ENCODE measurements at places on chromosomes 2 and 18. TPM values are rescaled to one million over a fixed set of nuclear protein-coding genes. Genes with fewer than 3 reads are reported as not detected.

The GREB1L gene
- total RNA-seq, result 0.52 TPM

The G6PC2 gene
- 21.3 TPM for total RNA-seq

The CFC1 gene
- total RNA-seq, result 24.7 TPM

The TUBA3E gene
- total RNA-seq, result not detected

The ABCA12 gene
- not detected for total RNA-seq

The IL1B gene
- 1.3 TPM for total RNA-seq

The CNTNAP5 gene
- total RNA-seq, result 0.33 TPM

DNA sequence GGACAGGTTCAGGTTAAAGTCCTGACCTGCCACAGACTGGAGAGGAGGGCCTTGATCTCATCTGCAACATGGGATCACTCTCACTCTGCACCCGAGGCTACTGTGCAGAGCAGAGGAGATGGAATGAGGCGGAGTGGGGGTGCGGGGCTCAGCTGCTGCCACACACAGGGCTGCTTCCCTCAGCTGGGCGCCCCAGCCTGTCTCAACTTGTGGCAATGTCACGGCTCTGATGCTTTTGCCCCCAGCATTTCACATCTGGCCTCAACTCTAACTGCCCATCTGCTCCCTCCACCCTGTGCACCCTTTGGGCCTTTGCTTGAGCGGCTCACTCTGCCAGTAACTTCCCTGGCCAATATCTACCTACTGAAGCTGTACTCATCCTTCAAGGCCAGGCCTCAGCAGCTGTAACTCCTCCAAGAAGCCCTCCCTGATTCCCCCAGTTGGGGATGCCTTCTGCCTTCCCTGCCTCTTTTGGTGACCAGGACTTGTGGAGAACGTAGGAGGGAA, 70.3 kb downstream of the POLR1A start:
- DNase-seq, result no peak

DNA sequence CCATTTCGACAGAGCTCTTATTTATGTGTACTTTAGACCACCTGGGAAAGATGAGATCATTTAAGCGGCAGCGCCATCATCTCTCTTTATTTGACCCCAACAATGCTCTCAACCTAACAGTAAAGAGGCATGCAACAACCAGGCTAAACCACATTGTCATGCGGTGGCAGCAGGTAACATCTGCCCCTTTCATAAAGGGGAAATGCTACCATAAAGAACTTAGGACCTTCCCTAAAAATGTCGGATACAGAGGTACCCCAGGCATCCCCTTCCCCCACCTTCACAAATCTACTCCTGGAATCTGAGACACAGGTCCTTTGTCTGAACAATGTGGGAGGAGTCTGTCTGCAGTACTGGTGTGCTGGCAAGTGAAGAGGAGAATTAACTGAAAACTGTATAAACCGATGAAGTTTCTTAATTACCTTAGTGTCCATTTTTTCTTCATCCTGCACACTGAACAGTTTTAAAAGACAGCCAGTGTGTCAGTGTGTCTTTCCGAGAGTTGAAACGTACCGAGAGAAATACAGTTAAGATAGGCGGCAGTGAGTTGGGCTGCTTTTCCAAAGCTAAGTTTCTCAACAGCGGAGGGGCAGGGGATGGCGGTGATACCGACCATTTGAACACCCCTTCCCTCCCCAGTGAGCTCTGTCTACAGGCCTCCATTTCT, 1.9 kb downstream of the MEX3C start:
- peak; percentile 43 for DNase-seq

DNA sequence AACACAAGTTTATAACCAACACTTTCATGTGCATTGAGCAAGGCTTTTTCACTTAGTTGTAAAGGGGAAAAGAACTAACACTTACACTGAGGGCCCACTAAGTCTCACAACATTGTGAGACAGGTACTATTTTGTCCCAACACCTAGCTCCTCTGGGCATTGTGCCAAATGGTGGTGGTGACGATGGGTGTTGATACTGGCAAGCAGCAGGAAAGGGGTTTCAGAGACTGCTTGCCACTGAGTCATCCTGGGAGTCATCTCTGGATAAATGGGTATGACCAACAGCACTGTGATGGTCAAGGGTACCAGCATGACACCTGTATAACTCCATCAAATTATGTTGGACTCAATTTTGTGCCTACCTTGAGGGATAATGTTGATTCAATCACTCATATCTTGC, 138.8 kb upstream of the ITGA6 start:
- peak; percentile 48 for DNase-seq

DNA sequence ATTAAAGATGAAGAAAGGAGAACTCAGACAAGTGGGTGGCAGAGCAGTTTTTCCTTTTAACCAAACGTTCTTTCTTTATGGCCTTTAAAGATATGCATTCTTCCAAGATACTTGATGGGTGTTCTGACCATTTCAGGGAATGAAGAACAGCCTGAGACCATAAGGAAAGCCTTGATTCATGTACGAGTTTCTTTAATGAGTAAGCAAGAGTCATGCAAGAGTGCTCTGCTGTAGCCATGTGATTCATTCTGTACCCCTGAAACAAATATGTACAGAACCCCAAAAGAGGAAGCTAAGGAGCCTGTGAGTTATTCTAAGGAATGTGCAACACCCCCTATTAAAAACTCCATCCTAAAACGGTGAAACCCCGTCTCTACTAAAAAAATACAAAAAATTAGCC, 372.8 kb downstream of the MTX2 start:
- no peak for DNase-seq

DNA sequence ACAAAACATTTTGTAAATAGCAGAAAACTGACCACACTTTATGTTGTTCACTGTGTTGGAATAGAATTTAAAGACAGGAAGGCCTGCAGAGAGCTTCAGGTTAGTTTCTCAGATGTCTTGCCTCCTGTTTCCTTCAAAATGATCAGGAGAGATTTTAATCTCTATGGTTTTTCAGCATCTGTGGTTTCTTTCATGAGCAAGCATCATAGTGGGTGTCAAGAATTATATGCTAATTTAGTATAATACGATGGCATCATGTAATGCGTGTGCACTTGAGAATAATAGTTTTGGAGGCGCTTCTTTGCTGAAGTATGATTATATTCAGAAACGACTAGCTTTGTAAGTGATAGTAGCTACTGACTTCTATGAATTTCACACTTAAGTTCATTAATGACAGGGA, 149.9 kb downstream of the PLCL1 start:
- DNase-seq, result no peak

GRCh38 chr2:144507441-144508171, 12.3 kb downstream of the ZEB2 start:
- DNase-seq, result no peak

DNA sequence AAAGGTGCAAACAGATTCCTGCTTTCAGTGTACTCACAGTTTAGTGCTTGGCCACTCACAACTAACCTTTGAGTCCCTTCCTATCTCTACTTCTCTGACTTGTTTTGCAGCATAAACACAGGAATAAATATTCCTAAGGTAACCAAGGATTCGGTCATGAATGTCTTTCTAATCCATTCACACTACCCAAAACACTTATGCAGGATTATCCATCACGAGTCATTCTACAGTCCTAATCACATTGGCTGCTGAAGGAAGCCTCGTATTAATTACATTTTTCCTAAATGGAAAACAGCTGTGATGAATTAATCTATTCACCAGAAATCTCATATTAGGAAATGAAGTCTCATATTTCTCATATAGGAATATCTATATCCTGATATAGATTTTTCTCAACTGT, 16.3 kb downstream of the RDH14 start:
- DNase-seq, result no peak

DNA sequence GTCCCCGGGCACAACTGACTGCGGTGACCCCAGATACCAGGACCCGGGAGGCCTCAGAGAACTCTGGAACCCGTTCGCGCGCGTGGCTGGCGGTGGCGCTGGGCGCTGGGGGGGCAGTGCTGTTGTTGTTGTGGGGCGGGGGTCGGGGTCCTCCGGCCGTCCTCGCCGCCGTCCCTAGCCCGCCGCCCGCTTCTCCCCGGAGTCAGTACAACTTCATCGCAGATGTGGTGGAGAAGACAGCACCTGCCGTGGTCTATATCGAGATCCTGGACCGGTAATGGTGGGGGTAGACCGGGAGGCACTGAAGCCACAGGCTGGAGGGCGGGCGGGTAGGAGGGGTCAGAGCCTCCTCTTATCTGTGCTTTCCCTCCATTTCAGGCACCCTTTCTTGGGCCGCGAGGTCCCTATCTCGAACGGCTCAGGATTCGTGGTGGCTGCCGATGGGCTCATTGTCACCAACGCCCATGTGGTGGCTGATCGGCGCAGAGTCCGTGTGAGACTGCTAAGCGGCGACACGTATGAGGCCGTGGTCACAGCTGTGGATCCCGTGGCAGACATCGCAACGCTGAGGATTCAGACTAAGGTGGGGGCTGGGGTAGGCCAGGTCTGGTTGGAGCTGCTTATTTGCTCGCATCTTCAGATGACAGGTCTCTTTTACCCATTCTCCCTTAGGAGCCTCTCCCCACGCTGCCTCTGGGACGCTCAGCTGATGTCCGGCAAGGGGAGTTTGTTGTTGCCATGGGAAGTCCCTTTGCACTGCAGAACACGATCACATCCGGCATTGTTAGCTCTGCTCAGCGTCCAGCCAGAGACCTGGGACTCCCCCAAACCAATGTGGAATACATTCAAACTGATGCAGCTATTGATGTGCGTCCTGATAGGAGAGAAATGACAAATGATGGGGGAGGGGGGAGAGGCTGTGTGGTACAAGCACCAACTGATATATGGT, 780 bp downstream of the HTRA2 start:
- peak; percentile 37 for DNase-seq

GRCh38 chr2:20050646-20051531, 539 bp downstream of the LAPTM4A start:
- DNase-seq, result peak; percentile 39

GRCh38 chr2:100260712-100261620, 61.3 kb downstream of the LONRF2 start:
- peak; percentile 65 for DNase-seq

GRCh38 chr2:72949642-72950041, 32.3 kb downstream of the EMX1 start:
- DNase-seq, result no peak

GRCh38 chr2:195824478-195824877, 167.5 kb downstream of the SLC39A10 start:
- no peak for DNase-seq

DNA sequence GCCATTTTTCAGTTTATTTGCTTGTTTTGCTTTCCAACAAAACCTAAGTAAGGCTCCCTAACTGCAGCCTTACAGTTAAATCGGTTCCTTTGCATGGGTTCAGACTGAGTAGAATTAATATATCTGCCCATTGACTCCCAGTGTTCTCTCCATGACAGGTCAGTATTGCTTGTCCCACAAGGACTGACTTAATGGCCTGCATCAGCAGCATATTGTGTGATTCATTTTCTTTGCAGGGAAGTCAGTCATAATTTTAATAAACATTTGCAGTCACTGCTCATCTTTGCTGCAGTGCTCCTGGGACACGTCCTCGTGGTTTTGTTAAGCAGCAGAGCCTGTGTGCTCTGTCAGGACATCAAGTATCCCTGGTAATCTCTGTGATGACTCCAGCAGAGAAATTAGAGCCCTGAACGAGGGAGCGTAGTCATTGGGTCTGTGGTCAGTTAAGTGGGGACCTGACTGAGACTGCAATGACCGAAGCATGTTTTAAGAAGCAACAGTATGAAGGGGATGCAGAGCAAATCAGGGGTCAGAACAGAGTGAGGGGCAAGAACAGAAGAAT, 93.3 kb downstream of the CDH20 start:
- DNase-seq, result no peak

DNA sequence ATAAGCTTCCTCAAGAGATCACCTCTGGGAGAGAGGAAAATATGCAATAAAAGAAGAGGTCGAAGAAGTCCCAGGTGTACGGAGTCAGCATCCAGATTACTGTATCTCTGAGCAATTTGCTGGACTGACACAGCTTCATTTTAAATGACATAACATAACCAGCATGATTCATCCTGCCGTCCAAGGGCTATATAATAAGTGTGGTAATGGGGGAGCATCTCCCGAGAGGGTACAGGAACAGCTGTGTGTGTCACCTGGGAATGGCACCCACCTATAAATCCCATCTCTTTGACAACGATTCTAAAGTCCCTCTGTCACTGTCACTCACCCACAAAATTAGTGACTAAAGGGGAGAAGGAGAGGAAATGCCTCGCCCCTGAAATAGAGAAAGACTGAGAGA, 19.3 kb upstream of the FZD7 start:
- no peak for DNase-seq

- DNase-seq, result no peak
These were observed 153.3 kb downstream of the RAPGEF4 start for GRCh38 chr2:172888714-172889669.

GRCh38 chr2:17590342-17590911, 49.9 kb downstream of the VSNL1 start:
- no peak for DNase-seq

DNA sequence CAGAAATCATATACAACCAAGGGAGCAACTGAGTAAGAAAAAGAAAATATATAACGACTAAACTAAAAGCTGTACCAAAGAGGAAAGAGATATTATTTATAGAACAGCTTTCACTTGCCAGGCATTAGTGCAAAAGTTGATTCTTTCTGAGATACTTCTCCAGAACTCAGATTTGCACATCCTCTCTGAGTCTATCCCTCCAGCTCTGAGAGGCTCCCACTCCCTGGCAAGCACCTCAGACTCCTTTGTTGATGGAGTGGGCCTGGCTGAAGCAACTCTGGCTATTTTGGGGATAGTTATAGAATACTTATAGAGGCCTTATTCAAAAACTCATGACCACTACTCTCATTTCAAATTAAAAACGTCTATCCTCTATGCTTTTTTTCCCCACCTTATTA, 501.6 kb upstream of the TNP1 start:
- no peak for DNase-seq

GRCh38 chr2:112765251-112765650, 842 bp upstream of the CKAP2L start:
- no peak for DNase-seq

- no peak for DNase-seq
These were observed 25.2 kb downstream of the CAB39 start for GRCh38 chr2:230737791-230738226.

GRCh38 chr2:105443617-105444598, 45.1 kb upstream of the FHL2 start:
- no peak for DNase-seq

- DNase-seq, result no peak
These were observed 104.3 kb downstream of the TTC27 start for GRCh38 chr2:32732120-32732519.

DNA sequence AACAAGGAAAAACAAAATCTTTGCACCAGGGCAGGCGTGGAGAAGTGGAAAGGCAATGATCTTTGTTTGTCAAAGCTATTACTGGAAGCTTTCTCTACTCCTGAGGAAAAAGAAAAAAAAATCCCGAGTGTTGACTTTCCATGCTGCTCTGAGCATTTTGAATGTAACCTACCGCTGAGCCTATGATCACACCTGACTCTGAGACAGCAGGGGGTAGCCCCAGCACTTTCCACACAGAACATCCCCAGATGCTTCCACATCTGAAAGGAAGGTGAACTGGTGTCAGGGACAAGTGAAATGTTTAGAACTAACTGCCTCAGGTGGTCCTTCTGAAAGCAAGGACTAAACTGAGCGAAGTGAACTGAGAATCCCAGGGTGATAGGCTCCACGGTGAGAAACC, 1315.1 kb upstream of the DDX18 start:
- no peak for DNase-seq

DNA sequence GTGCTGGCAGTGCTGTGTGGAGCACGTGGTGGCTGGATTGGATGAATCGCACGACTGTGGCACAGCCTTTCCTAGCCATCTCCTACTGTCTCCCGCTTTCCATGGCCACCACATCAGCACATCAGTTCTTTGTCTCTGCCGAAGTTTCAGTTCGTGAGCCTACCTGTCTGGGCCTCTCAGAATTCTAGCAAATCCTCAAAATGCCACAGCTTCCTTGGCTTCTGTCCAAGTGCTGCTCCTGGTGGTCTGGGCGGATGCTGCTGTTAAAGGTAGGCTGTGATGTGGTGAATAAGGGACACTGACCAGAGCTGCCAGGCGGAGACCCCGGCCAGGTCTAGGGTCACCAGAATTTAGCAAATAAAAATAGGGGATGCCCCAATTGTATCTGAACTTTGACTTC, 237.4 kb downstream of the LPIN1 start:
- DNase-seq, result no peak
